ENCODE measurements at places on chromosomes 11 and 22.

- no peak for DNase-seq
Observed at GRCh38 chr22:45602824-45603595, 68.6 kb upstream of the ATXN10 start.

GRCh38 chr11:134516529-134516928 lies 104.5 kb upstream of the B3GAT1 start:
- DNase-seq, result no peak

DNA sequence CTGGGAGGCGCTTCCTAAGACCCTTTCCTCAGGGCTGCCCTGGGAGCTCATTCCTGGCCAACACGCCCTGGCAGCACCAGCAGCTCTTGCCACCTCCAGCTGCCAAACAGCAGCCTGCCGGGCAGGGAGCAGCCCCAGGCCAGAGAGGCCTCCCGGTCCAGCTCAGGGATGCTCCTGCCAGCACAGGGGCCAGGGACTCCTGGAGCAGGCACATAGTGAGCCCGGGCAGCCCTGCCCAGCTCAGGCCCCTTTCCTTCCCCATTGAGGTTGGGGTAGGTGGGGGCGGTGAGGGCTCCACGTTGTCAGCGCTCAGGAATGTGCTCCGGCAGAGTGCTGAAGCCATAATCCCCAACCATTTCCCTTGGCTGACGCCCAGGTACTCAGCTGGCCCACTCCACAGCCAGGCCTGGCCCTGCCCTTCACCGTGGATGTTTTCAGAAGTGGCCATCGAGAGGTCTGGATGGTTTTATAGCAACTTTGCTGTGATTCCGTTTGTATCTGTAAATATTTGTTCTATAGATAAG lies 7.6 kb downstream of the SLC39A13 start:
- DNase-seq, result no peak

GRCh38 chr11:62961017-62961570 lies 23.7 kb downstream of the SLC22A6 start:
- no peak for DNase-seq

DNA sequence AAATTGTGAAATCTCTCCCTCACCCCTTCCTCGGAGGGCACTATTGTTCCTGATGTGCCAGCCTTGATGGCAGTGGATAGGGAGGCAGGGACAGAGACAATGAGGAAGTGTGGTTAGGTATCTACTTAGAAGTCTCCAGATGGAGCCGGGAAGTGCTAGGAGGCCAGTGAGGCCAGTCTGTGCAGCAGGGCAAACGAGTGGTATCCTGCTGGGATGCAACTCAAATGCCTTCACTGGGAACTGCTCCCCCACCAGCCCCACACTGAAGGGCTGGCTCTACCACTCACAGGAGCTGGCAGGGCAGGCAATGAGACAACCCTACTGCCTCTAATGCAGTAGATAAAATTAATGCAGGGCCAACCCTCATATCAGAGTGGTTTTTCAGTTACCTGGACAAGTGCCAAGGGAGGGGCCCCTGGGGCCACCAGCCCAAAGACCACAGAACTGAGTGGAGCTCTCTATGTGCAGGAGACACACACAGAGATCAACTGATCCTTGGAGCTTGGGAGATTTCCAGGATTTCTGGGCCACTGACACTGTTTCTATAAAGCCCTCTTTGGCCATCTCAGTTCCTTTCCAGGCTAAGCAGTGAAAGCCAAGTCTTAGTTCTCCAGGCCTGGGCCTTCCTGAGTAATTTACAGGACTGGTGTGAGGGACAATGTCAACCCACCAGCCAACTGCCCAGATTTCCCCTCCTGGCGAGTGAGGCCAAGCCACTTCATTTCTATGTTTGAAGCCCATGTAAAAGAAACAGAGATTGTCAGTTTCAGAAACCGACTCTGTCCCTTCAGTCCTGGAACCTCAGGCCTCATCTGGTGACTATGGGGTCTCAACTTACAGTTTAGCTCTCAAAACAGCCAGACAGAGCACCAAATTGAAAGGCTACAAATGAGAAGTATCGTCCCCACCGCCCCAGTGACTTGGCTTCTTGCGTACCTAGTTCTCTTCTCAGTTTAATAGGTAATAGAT lies 4.1 kb downstream of the MIF start:
- no peak for DNase-seq

DNA sequence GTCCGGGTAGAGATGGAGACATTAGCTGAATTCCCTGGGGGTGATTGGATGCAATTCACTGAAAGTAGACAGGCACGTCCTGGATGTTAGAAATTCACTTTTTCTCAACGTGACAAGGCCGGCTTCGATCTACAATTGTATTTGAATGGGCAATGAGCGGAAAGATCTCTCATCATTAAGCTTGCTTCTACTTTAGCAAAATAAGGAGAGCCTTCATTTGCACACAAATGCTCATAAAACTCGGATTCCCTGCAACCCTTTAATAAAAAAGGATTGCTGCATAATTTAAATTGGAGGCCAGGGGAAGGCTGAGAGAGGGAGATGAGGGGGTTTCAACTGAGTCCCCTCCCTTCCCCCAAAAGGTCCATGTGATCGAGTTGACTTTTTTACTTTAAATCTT lies 10.6 kb upstream of the PAX6 start:
- DNase-seq, result no peak

DNA sequence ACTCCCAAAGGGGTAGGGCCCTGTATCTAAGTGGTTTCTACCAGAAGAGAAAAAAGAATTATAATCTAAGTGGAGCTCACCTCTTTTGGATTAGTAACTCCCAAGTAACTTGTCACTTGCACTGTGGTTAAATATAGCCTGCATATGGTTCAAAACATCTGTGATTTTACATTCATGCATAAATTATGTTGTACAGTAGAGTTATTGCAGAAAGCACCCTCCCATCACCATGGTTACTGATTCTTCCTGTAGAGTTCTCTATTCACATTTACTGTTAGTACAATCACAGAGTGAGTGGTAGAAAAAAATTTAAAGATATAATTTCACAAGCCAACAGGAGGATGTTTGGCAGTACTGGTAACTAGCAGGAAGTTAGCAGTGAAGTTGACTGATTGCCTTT lies 80.4 kb downstream of the LRRC4C start:
- no peak for DNase-seq

- no peak for DNase-seq
Observed at GRCh38 chr22:29630987-29631386, 27.6 kb downstream of the NF2 start.

DNA sequence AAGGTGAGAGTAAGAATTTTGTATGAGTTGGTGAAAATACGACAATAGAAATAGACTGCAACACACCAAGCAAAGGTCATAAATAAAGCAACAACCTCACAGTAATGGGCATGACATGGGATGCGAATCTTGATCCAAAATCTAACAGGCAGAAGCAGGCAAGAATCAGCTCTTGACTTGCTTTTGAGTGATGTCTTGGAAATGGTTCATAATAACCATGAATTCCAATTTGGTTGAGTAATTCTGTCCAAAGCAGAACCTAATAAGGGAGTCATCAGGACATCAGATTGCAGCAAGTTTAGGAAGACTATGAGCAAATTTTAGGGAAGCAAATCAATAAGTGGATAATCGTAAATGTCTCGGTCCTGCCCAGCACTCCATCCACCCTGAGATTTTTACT lies 224.0 kb upstream of the ISX start:
- DNase-seq, result no peak

GRCh38 chr11:119062779-119063178 lies 4.8 kb upstream of the VPS11 start:
- no peak for DNase-seq

DNA sequence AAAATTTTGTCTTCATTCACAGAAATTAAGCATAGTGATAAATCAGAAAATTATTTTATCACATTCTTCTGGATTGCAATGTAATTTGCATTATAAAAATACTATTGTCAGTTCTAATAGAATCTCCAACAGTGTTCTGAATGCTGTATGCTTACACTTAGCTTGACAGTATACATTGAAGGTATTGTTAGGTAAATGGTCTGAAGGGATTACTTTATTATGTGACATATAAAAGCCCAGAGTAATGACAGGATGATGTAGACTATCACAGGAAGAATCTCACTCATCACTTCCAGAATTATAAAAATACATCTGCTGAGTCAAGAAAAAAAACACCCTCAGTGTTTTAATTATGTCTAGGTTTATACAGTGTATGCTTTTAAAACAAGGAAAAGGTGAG lies 1532.5 kb upstream of the RAG2 start:
- no peak for DNase-seq

DNA sequence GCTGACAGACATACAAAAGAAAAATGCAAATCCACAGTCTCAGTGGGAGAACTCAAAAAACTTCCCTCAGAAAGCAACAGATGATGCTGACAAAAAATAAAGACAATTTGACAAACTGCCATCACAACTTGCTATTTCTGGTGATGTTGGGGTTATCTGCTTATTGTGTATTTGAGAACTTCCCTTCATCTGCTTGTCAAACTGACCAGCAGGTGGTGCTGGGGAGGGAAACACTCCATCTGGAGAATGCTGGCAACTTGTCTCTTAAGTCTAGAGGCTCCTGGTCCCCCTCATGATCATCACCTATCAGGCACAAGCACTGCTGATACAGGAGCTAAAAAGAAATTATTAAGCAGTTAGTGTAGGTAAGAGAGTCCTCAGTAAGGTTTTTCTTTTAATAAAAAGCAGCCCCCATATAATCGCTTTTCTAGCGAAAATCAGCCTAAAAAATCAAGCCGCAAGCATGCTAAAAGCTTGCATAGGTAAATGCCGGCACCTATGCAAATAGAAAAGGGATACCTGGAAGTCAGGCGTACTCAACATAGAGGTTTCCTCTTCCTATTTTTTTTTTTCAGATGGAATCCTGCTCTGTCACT lies 9.8 kb upstream of the FAM111B start:
- DNase-seq, result peak; percentile 40

All from stimulated activated CD4-positive, alpha-beta T cell treated with anti-CD3 and anti-CD28 coated beads, TNF-alpha, amount 100 ng/mL, for 48 hours (primary cell).